Kidney glomerular epithelial cell (primary cell): ENCODE measurements at places on chromosomes 2 and 18.

DNA sequence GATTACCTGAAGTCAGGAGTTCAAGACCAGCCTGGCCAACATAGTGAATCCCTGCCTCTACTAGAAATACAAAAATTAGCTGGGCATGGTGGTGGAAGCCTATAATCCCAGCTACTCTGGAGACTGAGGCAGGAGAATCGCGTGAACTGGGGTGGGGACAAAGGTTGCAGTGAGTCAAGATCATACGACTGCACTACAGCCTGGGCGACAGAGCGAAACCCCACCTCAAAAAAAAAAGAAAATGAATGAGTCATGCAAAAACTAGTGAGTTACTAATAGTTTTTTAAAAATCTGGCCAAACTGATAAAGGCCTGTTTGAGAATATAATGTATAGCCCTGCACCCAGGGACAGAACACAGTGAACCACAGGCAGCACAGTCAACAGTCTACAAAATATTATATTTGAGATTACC is 17.5 kb downstream of the AFG3L2 start:
- peak; percentile 26 for DNase-seq

- no peak for DNase-seq
Observed at GRCh38 chr2:108869542-108869941, 83.0 kb downstream of the CCDC138 start.

GRCh38 chr2:28618221-28619141 is 122.6 kb downstream of the PLB1 start:
- no peak for DNase-seq

DNA sequence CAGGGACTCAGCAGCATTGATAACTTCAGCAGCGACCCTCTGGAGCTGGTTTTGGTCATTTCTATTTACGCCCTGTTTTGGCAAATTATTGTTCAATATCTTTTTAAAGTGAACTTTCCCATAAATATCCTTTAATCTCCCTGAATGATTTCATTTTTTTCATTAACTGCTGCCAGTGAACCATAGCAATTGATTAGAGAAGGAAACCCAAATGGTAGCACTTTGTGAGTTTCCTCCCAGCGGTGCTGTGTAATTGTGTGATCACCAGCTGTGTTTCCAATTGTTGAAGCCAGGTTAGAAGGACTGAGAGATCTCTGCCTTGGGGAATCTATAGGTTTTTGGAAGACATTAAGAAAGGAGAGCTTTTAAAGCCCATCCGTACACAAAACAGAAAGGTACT is 16.3 kb downstream of the MAP3K20 start:
- no peak for DNase-seq

- peak; percentile 42 for DNase-seq
Observed at GRCh38 chr2:186068139-186068801, 329.7 kb downstream of the FSIP2 start.

DNA sequence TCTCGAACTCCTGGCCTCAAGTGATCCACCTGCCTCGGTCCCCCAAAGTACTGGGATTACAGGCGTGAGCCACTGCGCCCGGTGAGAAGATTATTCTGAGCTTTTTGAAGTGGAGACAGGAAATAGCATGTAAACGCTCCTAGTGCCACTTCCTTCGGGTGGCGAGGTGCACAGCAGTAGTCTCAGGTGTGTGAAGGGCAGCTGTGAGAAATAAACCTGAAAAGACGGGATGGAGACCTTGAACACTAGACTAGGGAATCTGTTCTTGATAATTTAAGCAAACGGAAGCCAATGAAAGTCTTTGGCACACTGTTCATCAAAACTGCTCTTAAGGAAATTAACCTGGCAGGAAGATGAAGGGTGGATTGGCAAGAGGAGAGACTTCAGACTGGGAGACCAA is 439 bp upstream of the PLEKHH2 start:
- no peak for DNase-seq

GRCh38 chr2:215386566-215386965 is 49.3 kb downstream of the FN1 start:
- DNase-seq = no peak

DNA sequence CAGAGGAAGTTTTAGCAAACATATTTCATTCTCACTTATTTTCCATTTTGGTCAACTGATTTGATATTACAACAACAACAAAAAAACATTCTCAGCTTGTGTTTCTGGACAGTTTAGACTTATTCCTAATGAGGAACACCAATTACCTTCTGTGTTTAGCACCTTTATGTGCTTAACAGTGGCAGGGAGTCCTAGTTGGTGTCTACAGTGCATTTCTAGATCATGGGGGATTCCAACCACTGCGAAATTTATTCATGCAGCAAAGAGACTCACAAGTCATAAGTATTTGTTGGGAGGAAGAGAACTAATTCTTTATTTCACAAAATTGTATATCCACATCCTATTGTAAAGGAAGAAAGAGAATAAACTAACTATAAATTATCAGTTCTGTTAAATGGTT is 4.2 kb downstream of the ARHGAP28 start:
- DNase-seq = no peak

DNA sequence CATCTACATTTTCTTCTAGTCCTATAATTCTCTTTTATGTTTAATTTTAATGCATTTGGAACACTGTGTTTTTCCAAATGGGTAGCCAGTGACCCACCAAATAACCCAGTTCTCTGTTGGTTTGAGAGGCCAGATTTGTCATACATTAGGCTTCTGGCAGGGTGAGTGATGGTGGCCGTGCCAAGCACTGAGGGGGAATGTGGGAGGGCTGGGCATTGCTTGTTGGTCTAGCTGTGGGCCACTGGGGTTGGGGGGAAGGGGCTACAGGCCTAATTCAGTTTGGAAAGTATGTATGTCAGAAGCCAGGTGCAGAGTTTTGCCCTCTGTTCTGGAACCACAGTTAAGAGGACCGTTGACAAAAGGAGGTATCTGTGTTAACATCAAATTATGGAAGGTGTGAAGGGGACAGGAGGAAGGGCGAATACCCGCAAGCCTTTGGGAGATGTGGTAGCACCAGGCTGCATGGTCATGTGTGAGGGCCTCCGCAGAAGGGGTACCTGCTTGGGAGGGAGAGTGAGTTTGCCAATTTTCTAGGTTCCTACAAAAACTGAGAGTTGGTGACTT is 38.1 kb upstream of the SCLY start:
- DNase-seq = no peak

GRCh38 chr18:3402982-3403451 is 47.0 kb upstream of the TGIF1 start:
- no peak for DNase-seq

DNA sequence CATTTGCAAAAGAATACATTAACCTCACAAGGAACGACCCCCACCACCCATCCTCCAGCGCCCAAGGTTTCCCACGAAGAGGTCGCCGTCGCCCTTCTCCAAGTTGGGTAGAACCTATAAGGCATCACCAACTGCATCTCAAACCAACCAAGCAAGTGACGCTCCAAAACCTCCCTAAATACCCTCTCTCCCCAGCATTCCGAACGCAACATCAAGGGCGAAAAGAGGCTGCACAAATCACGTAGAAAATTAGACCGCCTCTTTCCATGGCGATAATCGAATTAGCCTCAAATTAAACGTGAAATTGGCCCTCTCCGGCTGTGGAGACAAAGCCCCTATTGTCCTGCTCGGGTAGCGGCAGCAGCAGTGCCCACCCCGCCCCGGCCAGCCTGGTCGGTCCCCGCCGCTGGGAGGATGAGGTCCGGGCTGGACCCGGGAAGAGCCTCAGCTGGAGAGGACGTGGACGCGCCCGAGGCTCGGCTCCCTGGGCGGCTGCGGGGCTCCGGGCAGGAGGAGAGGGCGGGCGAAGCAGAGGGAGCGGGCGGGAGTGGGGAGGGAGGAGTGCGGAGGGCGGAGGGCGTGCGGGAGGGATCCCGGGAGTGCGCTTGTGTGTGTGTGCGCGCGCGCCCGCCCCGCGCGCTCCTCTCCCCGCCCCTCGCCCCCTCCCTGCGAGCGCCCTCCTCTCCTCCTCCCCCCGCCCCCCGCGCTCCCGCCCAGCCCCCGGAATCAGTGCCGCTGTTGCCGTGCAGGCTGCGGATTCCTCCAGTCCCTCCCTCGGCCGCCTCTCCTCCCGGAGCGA is at the start of gene SPTBN1:
Gene SPTBN1 (plus strand): TSS at position 765 of the 799 bp plus-strand sequence. CDS start 70,092 bp downstream, outside the sequence.
- peak; percentile 73 for DNase-seq

DNA sequence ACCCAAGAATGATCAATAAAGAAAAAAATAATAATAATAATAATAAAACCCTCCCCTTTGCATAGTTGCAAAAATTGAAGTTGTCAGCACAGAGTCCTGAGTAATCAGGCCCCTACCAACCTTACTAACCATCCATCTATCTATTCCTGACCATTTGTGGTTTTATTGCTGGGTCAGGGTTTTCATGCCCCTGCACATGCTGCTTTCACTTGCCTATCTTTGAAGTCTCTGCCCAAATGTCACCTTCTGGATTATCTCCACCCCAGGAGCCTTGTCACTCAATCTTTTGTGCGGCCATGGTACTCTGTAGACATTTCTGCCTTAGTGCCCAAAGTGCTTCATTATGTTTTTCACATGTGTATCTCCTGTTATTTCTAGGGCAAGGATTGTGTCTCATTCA is 35.1 kb downstream of the SLC30A6 start:
- no peak for DNase-seq

GRCh38 chr2:46303822-46304221 is 6.6 kb downstream of the EPAS1 start:
- no peak for DNase-seq

DNA sequence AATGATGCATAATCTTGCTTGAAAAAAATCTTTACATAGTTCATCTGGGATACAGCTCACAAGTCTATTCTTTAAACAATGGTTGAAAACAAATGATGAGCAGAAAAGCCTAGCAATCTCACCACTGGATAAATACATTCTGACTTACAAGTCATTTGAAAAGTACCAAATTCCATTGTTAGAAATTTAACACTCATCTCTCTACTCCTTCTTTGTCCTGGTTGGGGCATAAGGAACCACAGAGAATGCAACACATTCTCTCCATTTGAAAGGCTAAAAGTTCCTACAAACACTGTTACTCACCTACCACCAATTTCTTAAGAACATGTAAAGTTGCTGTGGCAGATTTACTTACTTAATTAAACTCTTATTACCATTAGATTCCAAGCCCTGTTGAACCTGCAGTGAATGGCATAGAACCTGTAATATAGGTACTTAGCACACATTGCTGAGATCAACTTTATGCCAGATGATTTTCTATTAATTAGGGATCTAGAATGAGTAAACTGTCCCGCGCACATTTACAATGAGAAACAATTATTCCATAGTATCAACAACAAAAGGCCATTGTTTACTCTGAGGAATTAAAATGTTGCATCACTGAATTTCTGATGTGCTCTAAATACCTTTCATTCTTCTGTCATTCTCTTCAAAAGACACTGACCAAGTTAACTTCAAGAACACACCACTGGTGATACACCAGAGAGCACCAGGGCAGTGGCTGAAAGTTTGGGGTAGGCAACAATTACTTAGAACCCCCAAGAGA is 69.6 kb downstream of the CABYR start:
- peak; percentile 13 for DNase-seq

DNA sequence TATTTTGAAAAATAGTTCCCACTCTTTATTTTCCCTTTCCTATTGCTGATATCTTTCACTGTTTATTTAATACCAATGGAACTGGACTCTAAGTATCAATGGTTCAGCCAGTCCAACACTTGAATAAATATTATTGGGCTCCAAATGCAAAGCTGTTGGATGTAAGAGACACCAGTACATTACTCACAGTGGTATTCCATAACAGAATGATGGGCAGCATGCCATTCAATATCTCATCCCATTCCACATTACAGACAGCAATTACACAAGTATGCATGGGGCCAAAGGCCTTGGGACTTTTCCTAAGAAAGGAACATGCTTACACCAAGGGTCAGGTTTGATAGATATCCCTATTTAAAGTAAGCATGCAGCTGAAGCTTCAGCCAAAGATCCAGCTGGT is 231.9 kb downstream of the RND3 start:
- peak; percentile 20 for DNase-seq

GRCh38 chr18:9275890-9276289 is 58.7 kb upstream of the TWSG1 start:
- no peak for DNase-seq

DNA sequence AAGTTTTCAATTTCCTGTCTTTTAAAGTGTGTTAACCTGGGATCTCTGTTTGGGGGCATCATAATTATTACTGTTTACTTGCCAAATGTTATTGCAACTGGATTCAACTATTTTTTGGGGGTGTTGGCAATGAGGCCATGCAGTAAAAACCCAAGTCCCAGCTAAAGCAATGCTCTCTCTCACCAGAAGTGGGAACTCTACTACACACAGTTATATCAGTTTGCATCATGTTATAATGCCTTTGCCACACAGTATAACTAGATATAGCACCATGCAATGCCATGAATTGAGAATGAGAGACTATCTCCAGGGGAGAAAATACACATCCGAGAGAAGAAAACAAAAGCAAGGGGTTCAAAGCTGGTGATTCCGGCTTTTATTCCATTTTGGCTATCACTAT is 79.0 kb downstream of the GCA start:
- no peak for DNase-seq

DNA sequence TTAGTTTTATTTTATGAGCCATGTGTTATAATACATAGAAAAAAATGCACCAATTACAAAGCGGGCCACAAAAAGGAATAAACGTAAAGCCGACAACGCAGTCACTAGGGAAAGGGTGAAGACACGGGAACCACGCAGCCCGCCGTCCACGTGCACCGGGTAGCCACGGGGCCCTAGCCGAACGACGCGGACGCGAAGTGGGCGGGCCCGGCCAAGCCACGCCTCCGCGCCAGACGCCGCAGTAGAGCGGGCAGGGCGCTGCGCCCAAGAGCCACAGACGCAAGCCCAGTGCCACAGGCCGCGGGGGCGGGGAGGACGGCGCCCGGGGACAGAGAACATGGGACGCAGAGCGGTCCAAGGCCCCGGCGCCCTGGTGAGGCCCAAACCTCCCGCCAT is at the start of gene DUSP28:
Gene DUSP28 (plus strand): TSS at position 274 of the 396 bp plus-strand sequence. CDS start 328 bp downstream, outside the sequence.
- peak; percentile 48 for DNase-seq

- no peak for DNase-seq
Observed at GRCh38 chr2:165909466-165909865, 44.1 kb downstream of the TTC21B start.

DNA sequence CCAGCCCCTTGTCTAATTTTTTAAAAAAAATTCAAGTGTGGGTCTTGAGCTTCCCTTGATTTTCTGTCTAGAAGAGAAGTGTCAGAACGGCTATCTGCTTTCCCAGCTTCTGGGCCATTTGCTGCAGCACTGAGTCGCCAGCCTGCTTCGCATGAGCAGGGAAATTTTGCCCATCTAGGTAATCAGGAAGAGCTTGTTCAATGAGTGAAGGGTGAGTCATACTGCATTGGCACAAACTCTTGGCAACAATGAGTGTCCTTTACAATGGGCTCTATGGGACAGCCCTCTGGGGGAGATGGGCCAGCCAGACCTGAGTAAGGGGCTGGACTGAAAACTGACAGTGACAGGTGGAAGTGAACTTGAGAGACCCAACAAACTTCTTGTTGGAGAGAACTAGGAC is 2.4 kb upstream of the RNF144A start:
- peak; percentile 30 for DNase-seq

DNA sequence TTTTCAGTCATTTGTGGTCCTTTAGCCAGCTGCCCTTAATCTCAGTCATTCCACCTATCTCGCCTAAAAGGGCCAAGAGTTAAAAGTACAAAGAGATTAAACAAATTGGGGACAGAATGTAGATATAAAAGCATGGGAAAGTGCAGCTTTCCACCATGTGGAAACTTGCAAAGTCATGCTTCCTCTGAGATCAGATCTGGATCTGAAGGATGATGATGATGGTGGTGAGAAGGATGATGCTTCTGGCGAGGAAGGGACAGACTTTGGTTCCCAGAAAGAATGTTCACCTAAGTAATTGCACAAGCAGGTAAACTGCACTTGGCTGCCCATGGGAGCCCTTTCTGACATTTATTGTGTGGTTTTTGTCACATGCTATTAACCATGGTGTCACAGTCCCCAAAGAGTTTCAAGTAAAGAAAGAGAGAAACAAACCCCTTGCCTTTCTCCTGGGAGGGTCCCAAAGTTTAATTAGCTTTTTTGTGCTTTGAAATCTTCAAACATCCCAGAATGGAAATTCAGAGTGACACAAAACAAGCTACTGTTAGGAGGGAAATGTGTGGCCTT is 34.7 kb downstream of the KLF7 start:
- DNase-seq = no peak
